Endodermal cell (in vitro differentiated cells): ENCODE measurements at places on chromosomes 12 and 14. TPM values are rescaled to one million over a fixed set of nuclear protein-coding genes. Genes with fewer than 3 reads are reported as not detected.

DNA sequence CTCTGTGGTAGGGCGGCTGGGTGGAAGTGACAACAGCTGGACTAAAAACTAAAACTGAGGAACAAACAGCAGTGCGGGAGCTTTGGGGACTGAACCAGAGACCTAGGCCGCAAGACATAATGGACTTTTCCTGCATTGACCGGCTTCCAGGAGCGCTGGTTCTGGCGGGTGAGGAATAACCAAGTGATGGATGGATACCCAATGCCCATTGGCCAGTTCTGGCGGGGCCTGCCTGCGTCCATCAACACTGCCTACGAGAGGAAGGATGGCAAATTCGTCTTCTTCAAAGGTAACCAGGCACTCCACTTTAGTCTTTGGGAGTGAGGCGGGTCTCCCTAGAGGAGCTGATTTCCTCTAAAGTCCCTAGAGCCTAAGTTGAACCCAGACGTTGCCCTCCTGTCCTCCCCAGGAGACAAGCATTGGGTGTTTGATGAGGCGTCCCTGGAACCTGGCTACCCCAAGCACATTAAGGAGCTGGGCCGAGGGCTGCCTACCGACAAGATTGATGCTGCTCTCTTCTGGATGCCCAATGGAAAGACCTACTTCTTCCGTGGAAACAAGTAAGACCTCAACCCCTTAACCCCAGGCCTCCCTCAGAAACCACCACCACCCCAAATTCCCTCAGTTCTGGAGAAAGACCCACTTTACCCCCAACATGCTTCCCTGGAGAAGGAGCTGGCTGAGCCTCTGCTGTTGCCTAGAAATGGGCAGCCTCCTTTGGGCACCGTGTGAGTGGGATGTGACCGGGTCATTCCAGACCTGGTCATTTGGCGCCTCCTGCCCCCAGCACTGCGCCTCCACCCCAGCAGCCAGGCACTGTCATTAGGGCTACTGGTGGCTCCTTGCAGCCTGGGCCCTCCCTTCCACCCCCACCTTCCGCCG lies 8.1 kb downstream of the MMP14 start:
- H3K27ac ChIP-seq, result no peak overlapping the region
- peaks cover 60% of the 10 kb centered on the region for H3K36me3 ChIP-seq
- no peak for DNase-seq
- no peak overlapping the region for H3K4me3 ChIP-seq

DNA sequence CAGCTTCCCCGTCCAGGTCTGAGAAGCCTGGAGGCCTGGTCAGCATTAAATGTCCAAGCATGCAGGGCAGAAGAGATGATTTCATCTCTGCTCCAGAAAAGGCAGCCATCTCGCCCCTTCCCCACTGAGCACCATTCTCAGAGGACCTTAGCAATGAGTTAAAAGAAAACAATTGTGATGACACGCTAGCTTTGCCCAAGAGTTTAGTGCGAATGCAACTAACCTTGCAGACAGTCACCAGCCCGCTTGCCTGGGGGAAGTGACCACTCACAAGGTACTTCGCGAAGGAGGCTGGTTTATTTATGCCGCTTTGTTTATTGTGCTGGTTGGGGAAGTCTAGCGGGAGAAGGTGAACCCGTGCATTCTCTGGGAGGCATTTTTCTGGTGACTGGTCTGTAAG lies 170.7 kb downstream of the RBM19 start:
- H3K4me3 ChIP-seq, result no peak overlapping the region
- H3K4me1 ChIP-seq, result peaks cover 5% of the 10 kb centered on the region
- peak overlapping the region; percentile 51 for H3K27ac ChIP-seq
- no peaks in the 10 kb centered on the region for H3K36me3 ChIP-seq

OASL gene
- not detected in 3 replicates for total RNA-seq

TAS2R7 gene
- total RNA-seq, result not detected in 3 replicates

- DNase-seq, result no peak
- H3K36me3 ChIP-seq, result no peaks in the 10 kb centered on the region
- no peaks in the 10 kb centered on the region for H3K4me1 ChIP-seq
Observed at GRCh38 chr12:63068857-63069442, 82.1 kb downstream of the AVPR1A start.

DNA sequence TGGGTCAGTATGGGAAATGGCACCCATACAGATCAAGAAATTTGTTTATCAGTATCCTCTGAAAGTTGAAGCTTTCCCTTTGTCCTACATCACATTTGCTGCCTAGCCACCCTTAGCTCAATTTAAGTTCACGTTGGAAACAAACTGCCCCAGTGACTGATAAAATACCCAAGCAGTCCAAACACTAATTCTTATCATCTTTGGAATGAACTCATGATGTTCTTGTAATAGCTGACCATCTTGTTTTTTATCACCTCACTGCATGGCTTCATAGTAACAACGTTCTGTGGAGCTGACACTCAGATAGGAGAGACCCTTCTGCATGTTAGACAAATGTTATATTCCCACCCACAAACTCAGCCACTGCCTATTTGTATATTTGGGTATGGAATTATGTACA lies 93.4 kb downstream of the GPR135 start:
- H3K4me3 ChIP-seq, result no peak overlapping the region
- no peak overlapping the region for H3K27ac ChIP-seq
- peaks cover 29% of the 10 kb centered on the region for H3K36me3 ChIP-seq
- no peaks in the 10 kb centered on the region for H3K4me1 ChIP-seq
- no peaks in the 10 kb centered on the region for H3K27me3 ChIP-seq
